ENCODE measurements at places on chromosomes 2 and 18. TPM values are rescaled to one million over a fixed set of nuclear protein-coding genes. Genes with fewer than 3 reads are reported as not detected.

The SH2D6 gene
- total RNA-seq, result 0.42 TPM

The ARHGAP28 gene
- not detected for total RNA-seq

The PDE11A gene
- under 0.01 TPM for total RNA-seq

The PLGLB2 gene
- total RNA-seq, result 0.52 TPM

The MCM6 gene
- 29.5 TPM for total RNA-seq

The NAT8 gene
- total RNA-seq, result not detected

The B3GNT7 gene
- 6.5 TPM for total RNA-seq

The COPS7B gene
- total RNA-seq, result 13.6 TPM

The CNGA3 gene
- total RNA-seq, result not detected
